Bone marrow (tissue), 2 donors: ENCODE measurements at places on chromosomes 5 and 9.

GRCh38 chr5:10832987-10833386 is 72.0 kb upstream of the DAP start:
- no peak for DNase-seq

DNA sequence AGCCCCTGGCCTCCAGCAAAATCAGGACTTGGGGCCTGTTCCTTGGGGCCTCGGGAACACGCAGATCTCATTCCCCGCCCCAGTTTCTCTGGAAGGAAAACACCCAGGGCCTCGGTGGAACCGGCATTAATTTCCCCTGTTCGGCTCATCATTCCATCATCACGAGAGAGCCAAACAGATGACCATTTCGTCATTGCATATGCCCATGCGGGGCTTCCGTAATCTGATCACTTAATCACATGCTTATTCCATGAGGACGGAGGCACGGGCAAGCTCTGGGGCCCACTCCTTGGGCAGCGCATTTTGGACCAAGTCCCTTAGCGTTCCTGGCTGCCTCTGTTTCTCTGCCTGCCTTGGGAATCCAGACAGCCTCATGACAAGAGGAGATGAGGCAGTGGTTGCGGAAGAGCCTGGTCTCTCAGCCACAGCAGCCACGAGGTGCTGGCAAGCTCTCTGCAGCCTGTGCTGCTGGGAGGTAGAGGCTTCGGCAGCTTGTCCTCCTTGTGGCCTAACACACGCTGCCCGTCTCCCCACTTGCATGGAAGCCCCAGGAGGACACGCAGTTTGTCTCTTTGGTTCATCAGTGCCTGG is 65.0 kb upstream of the IER5L start:
- DNase-seq, result no peak

- no peak for DNase-seq
Measured at GRCh38 chr5:39947657-39948056, 522.9 kb upstream of the DAB2 start.

GRCh38 chr9:124934290-124934689 is 6.6 kb downstream of the GOLGA1 start:
- DNase-seq, result no peak

DNA sequence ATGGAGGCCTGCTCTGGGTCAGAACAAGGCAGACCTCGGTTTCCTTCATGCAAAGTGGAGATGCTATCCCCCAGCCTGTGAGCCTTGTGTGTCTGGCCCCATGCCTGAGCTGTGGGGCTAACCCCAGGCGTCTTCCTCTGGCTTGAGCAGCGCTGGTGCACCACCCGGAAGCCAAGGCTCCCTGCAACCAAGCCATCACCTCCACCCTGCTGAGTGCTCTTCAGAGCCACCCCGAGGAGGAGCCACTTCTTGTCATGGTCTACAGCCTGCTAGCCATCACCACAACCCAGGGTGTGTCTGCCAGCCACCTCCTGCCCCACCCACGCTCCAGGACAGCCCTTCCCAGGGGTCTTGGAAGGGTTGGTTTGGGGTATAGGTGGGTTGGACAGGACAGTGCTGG is 16.2 kb downstream of the REXO4 start:
- no peak for DNase-seq
